ENCODE measurements at places on chromosomes 1 and 21.

GRCh38 chr1:243316366-243316989, 60.6 kb downstream of the SDCCAG8 start:
- no peak for DNase-seq

- no peak for DNase-seq
Measured at GRCh38 chr1:70546726-70547125, 135.7 kb downstream of the CTH start.

GRCh38 chr1:47554901-47555300, 117.1 kb downstream of the FOXD2 start:
- no peak for DNase-seq

DNA sequence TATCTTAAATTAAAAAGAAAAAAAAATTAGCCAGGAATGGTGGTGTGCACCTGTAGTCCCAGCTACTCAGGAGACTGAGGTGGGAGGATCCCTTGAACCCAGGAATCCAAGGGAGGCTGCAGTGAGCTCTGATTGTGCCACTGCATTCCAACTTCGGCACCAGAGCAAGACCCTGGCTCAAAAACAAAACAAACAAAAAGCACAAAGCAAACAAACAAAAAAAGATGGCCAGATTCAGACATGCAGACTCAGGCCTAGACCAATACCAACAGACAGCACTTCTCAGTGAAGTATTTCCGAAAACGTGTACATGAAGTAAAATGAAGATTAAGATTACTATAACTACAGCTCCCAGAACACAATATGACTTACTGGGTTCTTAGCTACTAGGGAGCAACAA, 10.6 kb downstream of the SLC35D1 start:
- no peak for DNase-seq

GRCh38 chr1:17121881-17122280, 2.6 kb upstream of the PADI2 start:
- DNase-seq = no peak

GRCh38 chr21:23968722-23969647, 1638.3 kb downstream of the MRPL39 start:
- peak; percentile 90 for DNase-seq
